ENCODE measurements at places on chromosomes 3 and 15.

DNA sequence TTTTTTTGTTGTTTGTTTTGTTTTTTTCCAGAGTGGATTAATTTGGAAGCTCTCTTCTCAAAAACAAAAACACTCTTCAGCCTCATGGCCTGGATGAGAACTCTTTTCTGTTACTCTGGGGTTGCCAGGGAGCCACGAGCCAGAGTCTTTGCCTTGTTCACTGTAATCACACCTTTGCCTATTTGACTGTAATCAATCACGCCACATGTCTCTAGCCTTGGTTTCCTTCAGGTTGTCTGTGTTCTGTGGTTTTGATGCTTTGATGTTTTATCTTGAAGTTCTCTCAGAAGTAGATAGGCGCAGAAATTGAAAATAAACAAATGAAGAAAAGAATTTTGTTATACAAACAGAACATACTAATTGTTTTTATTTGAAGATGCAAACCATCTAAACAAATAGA, 62.3 kb upstream of the IGF1R start:
- DNase-seq, result no peak

- DNase-seq, result no peak
Observed at GRCh38 chr3:53709860-53710674, 136.2 kb downstream of the CHDH start.

GRCh38 chr3:128698211-128699047, 27.6 kb upstream of the RAB7A start:
- DNase-seq, result peak; percentile 12

- no peak for DNase-seq
Observed at GRCh38 chr3:42216302-42216701, 49.7 kb downstream of the CCK start.

- no peak for DNase-seq
Observed at GRCh38 chr15:80925597-80926059, 64.0 kb downstream of the MESD start.

DNA sequence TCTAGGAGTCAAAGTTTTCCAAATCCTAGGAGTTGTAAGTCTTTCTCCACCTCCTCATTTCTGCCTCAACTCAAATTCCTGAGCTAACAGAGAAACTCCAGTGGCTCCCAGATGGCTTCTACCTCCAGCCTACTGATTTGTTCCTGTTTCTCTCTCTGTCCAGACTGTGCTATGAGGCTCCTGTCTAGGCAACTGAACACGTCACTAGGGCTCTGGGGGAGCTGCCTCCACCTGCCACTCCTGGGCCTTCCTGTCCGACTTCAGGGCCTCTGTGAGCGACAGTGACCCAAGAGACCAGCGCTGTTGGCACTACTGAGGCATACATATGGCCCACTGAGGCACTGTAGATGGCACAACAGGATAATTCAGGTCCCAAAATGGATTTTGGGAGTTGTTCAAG, 71.4 kb downstream of the EXOG start:
- DNase-seq, result no peak

DNA sequence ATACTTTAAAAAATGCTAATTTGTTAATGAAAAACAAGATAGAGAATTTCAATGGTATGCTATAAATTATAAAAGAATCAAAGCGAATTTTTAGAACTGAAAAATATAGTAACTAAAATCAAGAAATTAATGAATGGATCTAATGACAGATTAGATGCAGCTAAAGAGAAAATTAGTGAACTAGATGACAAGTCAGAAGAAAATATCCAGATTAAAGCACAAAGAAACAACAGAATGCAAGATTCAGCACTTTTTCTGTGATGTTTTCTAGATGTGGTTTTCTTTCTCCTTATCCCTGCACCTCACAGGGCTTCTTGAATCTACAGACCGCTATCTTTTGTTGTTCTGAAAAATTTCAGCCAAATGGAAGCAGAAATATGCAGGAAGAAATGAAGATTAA, 54.4 kb downstream of the INO80 start:
- DNase-seq, result no peak

DNA sequence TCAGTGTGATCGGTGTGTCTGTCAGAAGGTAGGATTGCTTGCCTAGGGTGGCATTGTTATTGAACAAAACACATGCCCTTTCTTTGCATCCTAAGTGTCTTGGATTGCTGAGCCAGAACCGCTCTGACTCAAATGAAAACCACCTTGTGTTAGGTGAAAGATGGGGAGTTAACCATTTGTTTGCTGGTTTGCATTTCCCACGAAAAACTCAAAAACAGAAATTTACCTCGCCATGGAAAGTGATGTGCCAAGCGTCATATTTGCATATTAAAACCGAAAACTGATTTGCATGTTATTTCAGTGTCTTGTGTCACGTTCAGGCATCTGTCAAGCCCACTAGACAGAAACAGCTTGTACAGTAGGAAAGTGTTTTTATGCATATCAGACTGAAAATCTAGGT, 474.6 kb upstream of the TPRG1 start:
- no peak for DNase-seq

DNA sequence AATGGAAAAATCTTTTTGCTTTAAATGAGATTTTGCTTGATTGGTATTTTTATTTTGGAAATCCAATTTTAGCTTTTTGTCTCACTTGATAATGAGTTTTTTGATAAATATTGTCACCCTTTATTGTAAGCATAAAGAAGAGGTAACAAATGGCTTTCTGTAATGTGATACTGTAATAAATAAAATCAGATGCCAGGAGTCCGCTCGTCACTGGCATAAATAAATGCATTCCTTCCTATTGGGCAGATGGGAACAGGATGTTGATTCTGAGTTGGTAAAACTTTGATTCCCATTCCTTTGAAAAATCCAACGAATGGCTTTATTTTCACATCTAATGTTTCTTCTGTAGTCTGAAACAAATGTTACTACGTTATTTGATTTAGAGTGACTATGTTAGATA, 59.9 kb downstream of the CACNA2D3 start:
- DNase-seq, result no peak

DNA sequence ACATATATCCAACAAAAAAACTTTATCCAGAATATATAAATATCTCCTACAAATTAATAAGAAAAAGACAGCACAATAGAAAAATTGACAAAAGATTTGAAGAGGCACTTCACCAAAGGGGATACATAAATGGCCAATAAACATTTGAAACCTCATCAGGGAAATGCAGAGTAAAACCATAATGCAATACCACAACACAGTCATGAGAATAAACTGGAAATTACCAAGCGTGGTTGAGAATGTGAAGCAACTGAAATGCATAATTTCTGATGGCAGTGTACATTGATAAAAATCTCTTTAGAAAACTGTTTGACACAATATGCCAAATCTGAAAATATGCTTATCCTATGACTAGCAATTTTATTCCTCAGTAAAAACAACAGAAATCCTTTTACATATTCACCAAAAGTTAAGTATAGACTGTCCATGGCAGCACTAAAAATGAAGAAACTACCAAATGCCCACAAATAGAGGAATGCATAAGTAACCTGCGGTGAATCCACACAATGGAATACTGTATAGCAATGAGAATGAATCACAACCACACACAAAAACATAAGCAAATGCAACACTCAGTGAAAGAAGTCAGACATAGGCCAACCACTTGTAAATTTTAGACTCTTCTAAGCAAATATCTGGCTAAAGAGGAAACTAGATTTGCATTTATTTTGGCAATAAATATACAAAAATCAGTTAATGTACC, 7.9 kb downstream of the LYZL4 start:
- no peak for DNase-seq

DNA sequence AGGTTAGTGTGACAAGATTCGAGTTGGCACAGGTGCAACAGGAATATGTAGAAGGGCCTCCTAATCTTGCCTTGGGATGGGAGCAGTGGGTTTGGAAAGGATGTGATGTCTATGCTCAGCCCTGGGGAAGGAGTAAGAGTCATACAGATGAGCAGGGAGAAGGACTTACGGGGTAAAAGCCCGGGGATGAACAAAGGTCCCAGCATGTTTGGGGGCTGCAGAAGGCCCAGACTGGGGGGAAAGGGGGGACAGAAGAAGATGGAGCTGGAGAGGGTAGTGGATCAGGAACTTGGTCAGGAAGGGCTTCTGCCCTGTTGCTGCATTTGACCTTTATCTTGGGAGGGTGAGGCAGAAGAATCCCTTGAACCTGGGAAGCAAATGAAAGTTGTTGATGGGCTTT, 240.1 kb upstream of the ST8SIA2 start:
- DNase-seq, result no peak

- no peak for DNase-seq
Observed at GRCh38 chr15:34116620-34117019, 14.7 kb downstream of the PGBD4 start.

DNA sequence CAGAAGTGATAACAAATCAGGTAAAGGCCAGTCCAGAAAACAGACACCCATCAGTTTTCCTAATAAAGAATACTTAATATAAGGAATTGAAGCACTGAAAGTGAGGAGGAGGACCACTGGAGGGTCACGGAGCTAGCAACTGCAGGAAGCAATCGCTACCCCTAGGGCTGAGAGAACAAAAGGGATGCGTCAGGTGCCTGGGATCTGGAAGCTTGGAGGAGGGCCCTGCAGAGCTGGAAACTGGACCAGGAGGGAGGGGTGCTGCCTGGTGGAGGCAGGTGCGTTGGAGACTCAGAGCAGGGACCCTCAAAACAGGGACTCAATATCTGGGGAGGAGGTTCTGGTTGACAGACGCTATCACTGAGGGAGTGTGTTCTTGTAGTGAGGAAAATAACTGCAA, 308.1 kb upstream of the RASGRP1 start:
- DNase-seq, result no peak

- DNase-seq, result no peak
Observed at GRCh38 chr3:43477600-43477999, 144.2 kb downstream of the ANO10 start.

DNA sequence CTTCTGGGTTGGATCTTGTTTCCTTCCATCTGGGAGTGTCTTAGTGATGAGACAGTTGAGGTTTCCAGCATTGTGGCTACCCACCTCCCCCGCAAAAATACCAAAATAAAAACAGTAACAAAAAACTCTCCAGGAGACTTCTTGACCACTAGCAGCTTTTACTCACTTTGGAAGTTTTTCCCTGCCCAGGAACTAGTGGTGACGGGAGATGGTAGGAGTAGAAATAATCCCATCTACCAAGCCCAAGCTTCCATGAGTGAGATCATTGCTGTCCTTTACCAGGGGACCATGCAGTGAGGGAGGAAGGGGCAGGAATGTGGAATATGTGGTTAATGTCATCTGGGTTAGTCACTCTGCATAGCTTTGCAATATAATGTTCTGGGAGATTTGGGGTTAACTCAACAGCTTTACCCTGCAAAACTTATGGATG, 187.7 kb downstream of the ITPR1 start:
- no peak for DNase-seq

DNA sequence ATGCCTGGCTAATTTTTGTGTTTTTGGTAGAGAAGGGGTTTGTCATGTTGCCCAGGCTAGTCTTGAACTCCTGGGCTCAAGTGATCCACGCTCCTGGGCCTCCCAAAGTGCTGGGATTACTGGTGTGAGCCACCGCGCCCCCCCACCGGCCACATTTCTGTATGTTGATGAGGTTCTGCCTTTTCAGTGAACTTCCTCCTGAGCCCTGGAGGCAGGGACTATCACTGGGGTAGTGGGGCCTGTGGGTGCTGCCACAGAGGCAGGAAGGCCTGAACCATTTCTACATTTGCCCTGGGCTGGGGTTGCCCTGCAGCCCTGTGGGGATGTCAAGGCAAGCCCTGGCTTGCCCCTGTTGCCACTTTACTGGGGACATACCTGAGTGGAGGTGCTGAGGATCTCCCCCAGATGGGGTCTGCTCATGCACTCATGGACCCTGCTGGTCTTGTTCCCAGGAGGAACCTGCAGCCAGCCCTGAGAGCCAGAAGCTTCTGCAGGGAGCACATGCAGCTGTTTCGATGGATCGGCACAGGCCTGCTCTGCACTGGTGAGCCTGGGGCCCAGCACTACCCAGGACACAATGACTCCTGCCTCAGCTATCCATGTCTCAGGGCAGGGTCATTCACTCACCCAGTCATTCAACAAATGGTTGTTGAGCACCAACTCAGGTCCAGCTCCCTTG, 5.7 kb downstream of the SLC28A1 start:
- no peak for DNase-seq

DNA sequence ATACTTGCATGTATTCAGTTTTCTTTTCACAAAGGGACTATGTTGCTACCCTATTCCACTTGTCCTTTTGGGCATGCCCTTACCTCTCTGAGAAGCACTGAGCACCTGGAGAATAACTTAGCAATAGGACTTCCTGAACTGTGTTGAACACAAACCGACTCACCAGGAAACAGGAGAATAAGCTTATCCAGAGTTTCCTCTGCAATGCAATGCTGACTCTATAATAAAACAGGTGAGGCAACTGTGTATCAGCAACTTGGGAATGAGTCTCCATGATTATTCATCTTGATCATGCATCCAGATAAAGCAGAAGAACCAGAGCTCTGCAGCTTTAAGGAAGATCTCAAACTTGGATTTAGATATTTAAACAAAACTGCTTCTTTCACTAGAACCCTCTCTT, 806.5 kb downstream of the IGSF11 start:
- no peak for DNase-seq

All from retinal pigment epithelial cell (primary cell).